A549 treated with ZK216348 at 1 μM for 4 hours (cell line): ENCODE measurements at places on chromosomes 11 and 22. TPM values are rescaled to one million over a fixed set of nuclear protein-coding genes. Genes with fewer than 3 reads are reported as not detected.

Gene MPEG1
- not detected in 5 replicates for total RNA-seq

Gene GTSE1
- 24.7 to 35.3 TPM (median 32.0 TPM) in 5 replicates for total RNA-seq

Gene HBE1
- 0.53 TPM in 1 of 5 replicates, not detected in the others for total RNA-seq

Gene TAGLN
- 64.2 to 153 TPM (median 100 TPM) in 5 replicates for total RNA-seq

Gene SCGB2A2
- total RNA-seq, result not detected in 5 replicates

Gene MEI1
- total RNA-seq, result 0.21 TPM in 1 of 5 replicates, not detected in the others

Gene PARVG
- not detected in 5 replicates for total RNA-seq

Gene F2
- 2.0 to 3.0 TPM (median 2.4 TPM) in 5 replicates for total RNA-seq

Gene MRGPRE
- total RNA-seq, result 0.09 to 0.17 TPM (median 0.14 TPM) in 3 of 5 replicates, not detected in the others

Gene MRTFA
- 32.1 to 61.6 TPM (median 49.9 TPM) in 5 replicates for total RNA-seq

Gene SLC37A2
- total RNA-seq, result 0.06 to 0.14 TPM (median 0.08 TPM) in 4 of 5 replicates, not detected in the other

Gene DDX17
- 86.7 to 106 TPM (median 94.2 TPM) in 5 replicates for total RNA-seq

Gene ARHGEF17
- total RNA-seq, result 5.9 to 15.8 TPM (median 13.9 TPM) in 5 replicates

Gene MMP8
- not detected in 5 replicates for total RNA-seq

Gene KBTBD3
- total RNA-seq, result 1.0 to 3.9 TPM (median 2.0 TPM) in 5 replicates

Gene NNMT
- total RNA-seq, result 269 to 383 TPM (median 352 TPM) in 5 replicates

Gene BIRC3
- 30.8 to 49.7 TPM (median 45.9 TPM) in 5 replicates for total RNA-seq

Gene ROM1
- 3.5 to 4.8 TPM (median 4.4 TPM) in 5 replicates for total RNA-seq

Gene OR5P2
- total RNA-seq, result not detected in 5 replicates

Gene IGLL1
- total RNA-seq, result not detected in 5 replicates

Gene OR4X1
- not detected in 5 replicates for total RNA-seq

Gene LRRC74B
- total RNA-seq, result not detected in 5 replicates

Gene CRKL
- total RNA-seq, result 20.7 to 24.6 TPM (median 22.5 TPM) in 5 replicates

Gene AQP11
- total RNA-seq, result 0.98 to 2.6 TPM (median 2.1 TPM) in 5 replicates

Gene MMP11
- total RNA-seq, result 0.18 to 0.66 TPM (median 0.32 TPM) in 5 replicates

Gene PACSIN3
- total RNA-seq, result 22.2 to 35.1 TPM (median 32.1 TPM) in 5 replicates

Gene INCENP
- total RNA-seq, result 45.1 to 58.3 TPM (median 56.8 TPM) in 5 replicates

Gene APOA4
- not detected in 5 replicates for total RNA-seq

Gene APOA5
- total RNA-seq, result not detected in 5 replicates

Gene PARVA
- total RNA-seq, result 21.9 to 26.5 TPM (median 25.4 TPM) in 5 replicates

Gene TRMU
- 28.4 to 43.3 TPM (median 38.8 TPM) in 5 replicates for total RNA-seq

Gene SCGB1D2
- not detected in 5 replicates for total RNA-seq

Gene SCN3B
- 0.08 to 0.31 TPM (median 0.13 TPM) in 5 replicates for total RNA-seq

Gene GLYAT
- total RNA-seq, result not detected in 5 replicates

Gene OR4D5
- total RNA-seq, result not detected in 5 replicates

Gene GAL
- 11.6 to 21.0 TPM (median 18.7 TPM) in 5 replicates for total RNA-seq

Gene PDE3B
- 1.3 to 2.7 TPM (median 2.4 TPM) in 5 replicates for total RNA-seq

Gene EHBP1L1
- total RNA-seq, result 25.8 to 50.8 TPM (median 45.7 TPM) in 5 replicates
